Lower lobe of right lung (tissue), 2 donors: ENCODE measurements at places on chromosomes 16 and 17. TPM values are rescaled to one million over a fixed set of nuclear protein-coding genes. Genes with fewer than 3 reads are reported as not detected.

DNA sequence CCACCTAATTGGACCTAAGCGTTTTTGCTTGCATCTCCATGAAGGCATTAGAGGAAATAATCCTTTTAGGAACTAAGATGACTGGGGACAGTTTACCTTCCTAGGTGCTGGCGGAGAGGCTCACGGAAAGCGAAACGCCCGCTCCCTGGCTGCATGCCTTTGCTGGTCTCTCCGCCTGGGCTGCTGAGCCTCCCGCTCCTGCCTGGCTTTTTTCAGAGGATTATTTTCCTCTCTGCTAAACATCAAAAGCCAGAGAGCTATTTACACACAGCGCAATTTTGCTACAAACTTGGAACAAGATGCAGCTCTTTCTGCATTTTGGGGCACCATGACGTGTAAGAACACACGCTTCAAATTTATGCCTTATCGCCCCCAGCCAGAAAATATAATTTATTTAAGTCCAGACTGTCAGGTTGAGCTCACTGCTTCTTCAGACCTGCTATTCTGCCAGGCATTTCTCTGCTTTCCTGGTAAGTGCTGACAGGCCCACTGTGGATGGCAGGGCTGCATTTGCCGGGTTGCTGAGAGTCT is 124.4 kb downstream of the SPACA3 start:
- no peak for DNase-seq

- DNase-seq: peak; percentile 90
Observed at GRCh38 chr17:1229349-1229899, 40.8 kb upstream of the BHLHA9 start.

DNA sequence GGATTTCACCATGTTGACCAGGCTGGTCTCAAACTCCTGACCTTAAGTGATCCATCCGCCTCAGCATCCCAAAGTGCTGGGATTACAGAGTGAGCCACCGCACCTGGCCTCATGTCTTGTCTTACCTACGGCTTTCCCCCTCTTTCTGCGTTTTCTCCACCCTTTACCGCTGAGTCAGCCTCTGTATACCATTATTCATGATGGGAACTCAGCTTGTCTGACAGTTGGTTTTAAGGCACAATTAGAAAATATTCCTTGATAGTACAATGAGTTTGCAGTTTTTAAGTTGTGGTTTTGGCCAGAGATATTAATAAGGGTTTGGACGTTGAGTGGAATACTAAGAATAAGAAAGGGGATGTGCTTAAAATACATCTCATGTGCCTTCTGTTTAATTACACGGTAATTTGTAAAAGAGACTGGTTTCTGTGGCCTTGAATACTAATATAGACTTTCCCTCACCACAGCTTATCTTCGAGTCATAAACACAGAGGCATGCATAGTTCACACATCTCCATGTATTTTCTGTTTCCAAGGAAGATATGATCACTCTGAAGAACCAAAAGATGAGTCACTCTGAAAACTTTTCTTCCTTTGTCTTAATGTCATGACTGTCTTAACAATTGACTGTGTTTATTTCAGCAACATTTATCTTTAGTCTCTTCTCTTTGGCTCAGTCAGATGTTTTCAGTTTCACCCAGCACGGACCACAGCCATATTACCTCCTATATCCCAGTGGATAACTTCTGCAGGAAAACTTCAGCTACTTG is 54.4 kb downstream of the PITPNC1 start:
- no peak for DNase-seq

GRCh38 chr16:66020642-66021041 is 345.8 kb upstream of the CDH5 start:
- no peak for DNase-seq

GRCh38 chr17:72560303-72561247 is 439.8 kb downstream of the SOX9 start:
- DNase-seq: peak; percentile 85

DNA sequence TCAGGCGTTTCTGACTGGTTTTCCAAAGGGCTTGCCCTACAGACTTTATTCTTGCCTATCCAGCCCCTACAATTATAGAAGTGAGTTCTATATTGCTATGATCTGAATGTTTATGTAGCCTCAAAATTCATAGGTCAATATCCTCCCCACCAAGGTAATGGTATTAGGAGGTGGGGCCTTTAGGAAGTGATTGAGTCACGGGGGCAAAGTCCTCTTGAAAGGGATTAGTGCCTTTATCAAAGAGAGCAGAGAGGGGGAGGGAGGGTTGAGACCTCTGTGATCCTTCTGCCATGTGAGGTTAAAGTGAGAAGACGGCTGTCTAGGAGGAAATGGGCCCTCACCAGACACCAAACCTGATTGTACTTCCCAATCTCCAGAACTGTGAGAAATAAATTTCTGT is 931 bp upstream of the CPHXL start:
- no peak for DNase-seq

DNA sequence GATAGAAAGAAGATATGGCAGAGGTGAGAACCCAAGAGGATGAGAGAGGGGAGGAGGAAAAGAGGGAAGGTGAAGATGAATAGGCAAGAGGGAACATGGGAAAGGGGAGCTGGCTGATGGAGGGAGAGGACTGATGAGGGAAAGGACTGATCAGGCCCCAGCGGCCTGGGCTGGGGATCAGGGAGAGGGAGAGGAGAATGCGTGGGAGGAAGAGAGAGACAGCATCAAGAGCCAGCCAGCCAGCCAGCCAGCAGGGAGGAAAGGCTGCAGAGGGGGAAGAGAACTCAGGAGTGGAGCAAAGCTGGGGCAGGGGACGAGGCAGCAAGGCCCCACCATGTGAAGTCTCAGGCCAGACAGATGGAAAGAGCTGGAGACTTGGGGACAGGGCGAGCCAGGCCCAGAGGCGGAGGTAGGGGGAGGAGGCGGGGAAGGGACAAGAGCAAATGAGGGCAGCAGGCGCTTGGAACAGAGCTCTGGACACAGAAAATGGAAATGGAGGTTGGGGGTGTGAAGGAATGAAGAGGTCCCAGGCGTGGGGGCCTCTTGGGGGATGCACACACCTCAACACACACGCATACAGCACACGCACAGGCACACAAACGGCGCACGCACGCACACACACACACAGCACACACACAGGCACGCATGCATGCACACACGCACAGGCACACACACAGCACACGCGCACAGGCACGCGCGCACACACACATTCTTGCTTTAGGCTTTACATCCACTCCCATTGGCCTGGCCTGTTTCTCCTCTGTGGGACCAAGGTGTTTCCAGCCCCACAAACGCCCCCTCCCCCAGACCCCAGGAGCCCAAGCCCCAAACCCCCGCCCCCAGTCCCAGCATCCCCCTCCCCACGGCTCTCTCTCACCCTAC is 12.3 kb downstream of the DLG4 start:
- no peak for DNase-seq

- no peak for DNase-seq
Observed at GRCh38 chr17:43952724-43953666, 745 bp downstream of the PYY start.

DNA sequence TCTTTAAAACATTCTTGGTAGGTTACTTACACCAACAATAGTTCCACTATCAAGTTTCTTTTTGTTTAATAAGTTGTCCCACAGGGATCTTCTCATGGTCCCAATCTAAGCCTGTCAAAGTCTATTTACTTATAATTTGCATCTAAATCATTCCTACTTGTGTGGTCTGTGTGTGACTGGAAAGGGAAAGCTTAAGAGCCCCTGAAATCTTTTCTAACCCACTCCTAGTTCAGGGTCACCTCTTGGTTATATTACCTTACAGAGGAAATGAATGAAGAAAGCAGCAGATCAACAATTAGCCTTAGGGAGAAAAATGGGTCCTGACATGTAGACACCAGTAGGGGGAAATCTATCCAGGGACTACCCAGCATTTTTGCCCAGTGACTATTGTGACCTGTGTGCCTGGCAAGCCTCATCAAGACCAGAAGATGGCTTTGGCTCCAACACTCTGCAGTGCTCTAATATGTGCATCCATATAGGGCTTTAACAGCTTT is 110.4 kb upstream of the HAS3 start:
- no peak for DNase-seq

DNA sequence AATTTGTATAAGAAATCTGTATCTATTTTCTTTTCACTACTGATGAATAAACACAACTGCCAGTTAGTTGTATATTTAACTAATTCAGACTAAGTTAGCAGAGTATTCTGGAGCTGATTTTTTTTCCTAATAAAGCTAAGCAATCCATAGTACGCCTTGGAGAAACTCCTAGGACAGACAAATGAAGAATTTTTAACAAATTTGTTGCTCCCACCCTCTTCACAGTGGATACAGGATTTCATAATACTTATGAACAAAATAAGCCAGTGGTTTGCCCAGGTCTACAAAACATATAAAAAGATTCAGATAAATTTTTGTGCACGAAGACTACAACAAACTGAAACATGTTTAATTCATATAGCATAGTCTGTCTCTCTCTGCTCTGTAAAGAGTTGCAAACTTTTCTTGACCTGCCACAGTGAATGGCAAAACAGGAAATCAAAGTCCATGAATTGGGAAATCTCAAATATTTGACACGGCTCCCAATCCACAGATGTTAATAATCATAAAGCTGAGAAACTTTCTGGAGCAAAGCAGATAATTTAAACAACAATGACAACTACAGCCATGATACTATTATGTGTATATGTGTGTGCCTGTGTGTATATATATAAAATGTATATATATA is 594 bp upstream of the ABCA6 start:
- no peak for DNase-seq

GRCh38 chr16:84660973-84661372 is 12.7 kb downstream of the KLHL36 start:
- no peak for DNase-seq

CNTNAP1 gene
- total RNA-seq: 9.0 TPM

CIAO2B gene
- total RNA-seq: 76.8 TPM

CD2BP2 gene
- total RNA-seq: 52.3 TPM

LRRC37A gene
- total RNA-seq: 3.3 TPM

SULT1A3 gene
- total RNA-seq: 23.1 TPM

GRB7 gene
- 34.5 TPM for total RNA-seq
